Stimulated activated CD8-positive, alpha-beta memory T cell treated with anti-CD3 and anti-CD28 coated beads, Interleukin-2, amount 100 ng/mL, for 48 hours (primary cell): ENCODE measurements at places on chromosomes 2 and 18.

DNA sequence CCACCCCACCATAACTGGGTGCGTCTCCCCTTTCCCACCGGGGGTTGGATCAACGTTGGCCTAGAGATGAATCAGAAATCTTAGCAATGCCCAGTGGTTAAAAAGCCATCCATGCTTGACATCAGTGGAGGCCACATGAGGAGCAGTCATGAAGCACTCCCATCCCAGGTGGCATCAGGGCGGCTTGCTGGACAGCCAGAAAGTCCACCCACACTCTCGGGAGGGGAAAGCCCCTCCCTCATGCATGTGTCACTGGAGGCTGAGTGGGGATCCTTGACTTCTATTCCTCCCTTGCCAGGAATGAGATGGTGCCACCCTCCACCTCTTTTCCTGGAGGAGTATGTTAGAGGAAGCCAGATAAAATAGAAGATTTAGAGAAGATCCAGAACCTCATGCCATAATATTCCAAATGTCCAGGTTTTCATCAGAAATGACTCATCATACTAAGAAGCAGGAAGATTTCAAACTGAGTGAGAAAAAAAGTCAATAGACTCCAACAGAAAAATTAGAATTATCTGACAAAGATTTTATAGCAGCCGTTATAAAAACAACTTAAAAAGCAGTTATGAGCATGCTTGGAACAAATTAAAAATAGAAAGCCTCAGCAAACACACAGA is 507.1 kb upstream of the ID2 start:
- DNase-seq = no peak

DNA sequence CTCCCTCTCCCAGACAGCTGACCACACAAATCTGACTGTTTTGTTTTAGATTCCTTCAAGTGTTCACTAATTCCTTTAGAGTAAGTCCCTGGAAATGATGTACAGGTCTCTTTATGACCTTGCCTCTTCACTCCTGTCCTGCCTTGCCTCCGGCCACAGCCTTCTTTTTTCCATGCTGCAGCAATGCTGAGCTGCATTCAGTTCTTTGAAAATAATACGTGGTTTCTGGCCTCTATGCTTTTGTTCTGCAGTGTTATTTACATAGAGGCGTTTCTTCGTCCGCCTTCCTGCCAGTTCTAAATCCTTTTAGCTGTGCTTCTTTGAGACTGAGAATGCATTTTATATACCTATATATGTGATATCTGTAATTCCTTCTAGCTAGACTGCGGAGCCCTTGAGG is 87.2 kb downstream of the PPP1R1C start:
- DNase-seq = no peak

GRCh38 chr2:144530596-144530995 is 10.7 kb upstream of the ZEB2 start:
- DNase-seq = no peak

GRCh38 chr2:26235089-26235488 is 9.3 kb downstream of the HADHA start:
- no peak for DNase-seq

- no peak for DNase-seq
Measured at GRCh38 chr2:11234309-11234708, 79.0 kb downstream of the SLC66A3 start.

- no peak for DNase-seq
Measured at GRCh38 chr2:191215666-191216065, 29.5 kb upstream of the MYO1B start.

- no peak for DNase-seq
Measured at GRCh38 chr2:25567406-25567805, 106.0 kb downstream of the DTNB start.

GRCh38 chr2:164061129-164061746 is 325.4 kb upstream of the FIGN start:
- no peak for DNase-seq

DNA sequence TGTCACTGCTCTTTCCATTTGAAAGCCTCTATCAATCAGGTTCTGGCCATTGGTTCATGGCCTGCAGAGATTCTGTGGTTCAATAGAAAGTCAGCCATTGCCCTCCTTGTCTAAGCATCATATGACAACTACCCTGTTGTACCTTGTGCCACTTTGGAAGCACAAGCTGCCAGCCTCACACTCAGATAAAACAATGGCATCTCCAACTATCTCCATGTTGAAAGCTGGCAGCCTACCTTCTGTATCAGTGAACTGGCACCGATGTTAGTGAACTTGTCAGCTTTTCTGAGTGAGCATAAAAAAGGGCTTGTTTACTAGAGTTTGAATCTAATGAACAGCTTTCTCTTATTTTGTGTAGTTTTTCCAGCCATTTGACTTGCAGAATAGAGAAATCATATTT is 203.3 kb upstream of the SESTD1 start:
- no peak for DNase-seq

DNA sequence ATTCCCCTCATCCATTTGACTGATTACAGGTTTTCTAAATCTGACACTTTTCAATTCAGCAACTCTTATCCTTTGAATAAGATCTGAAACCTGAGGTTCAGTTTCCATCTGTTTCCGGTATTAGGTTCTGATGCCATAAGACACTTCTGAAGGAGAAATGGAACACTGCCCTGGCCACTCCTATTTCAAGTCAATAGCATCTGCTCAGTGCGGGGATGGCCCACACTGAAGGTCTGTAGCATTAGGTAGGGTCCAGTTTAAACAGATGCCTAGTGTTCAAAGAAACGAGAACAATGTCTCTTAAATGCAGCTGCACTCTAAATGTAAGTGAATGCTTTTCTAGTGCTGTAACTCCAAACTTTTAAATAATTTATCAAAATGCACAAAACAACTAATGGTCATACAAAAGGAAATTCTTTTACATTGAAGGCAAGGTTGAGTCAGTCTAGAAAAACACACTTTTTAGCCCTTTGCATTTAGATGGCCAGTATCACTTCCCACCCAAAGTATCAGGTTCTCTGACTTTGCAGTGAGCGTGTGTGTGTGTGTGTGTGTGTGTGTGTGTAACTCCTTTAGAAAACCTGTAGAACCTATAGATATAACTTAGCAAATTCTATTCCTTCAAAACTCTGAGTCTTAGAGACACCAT is 78.2 kb downstream of the STK39 start:
- no peak for DNase-seq

DNA sequence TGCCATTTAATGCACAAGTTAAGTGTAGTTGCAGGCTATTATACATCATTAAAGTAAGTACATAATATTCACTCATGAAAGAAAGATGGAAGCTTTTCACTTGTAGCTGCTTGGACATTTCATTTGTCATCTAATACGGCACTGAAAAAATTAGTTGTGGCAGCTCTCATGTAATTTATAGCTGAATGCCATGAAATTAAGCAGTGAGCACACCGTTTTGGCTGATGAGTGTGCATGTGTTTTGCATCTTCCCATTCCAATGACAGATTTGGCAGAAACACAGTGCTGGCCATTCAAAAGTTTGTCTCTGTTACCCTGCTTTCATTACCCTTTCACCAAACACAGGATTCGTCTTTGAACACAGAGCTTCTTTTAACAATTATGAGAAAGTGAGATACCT is 174.0 kb downstream of the PTGR3 start:
- no peak for DNase-seq

GRCh38 chr2:201879996-201880395 is 73.7 kb downstream of the CDK15 start:
- DNase-seq = no peak

GRCh38 chr2:46134531-46135227 is 162.5 kb upstream of the EPAS1 start:
- DNase-seq = no peak

DNA sequence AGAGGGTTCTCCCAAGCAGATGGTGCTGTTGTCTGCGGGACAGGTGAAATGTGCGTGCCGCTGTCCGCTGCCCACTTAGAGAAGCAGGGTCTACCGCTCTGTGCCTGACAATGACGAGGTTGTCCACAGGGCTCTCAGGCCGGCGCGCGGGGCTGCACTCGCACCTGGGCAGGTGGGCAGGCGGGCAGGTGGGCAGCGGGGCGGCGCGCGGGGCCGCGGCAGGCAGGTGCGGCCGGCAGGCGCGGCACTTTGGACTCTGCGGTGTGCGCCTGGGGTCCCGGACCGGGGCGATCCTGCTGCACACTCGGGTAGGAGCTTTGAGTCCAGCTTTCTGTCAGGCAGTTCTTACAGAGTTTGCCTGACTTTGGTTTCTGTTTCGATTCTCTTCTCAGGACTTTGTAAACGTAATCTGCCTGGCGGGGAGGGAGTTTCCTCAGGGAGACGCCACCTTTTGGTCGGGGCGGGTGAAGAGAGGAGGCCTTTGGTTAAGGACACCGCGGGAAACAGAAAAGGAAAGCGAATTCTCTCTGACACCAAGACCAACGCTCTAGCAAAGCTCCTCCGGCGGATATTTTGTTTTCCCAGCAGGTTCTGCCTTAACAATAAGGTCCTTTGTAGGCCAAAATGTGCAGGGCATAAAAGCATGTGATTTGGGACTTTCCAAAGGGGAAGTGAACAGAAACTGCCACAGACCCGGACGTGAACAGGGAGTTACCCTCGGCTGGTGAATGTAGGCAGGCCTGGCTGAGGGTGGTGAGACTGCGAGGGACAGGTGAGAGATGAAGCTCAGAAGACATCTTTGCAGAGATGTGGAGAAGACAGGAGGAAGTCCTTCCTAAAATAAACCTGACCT is at the start of gene IFIH1:
Gene IFIH1, minus strand, starts transcription at position 357 of the 853 bp plus-strand sequence. CDS start 377 bp downstream, outside the sequence.
- peak; percentile 52 for DNase-seq

DNA sequence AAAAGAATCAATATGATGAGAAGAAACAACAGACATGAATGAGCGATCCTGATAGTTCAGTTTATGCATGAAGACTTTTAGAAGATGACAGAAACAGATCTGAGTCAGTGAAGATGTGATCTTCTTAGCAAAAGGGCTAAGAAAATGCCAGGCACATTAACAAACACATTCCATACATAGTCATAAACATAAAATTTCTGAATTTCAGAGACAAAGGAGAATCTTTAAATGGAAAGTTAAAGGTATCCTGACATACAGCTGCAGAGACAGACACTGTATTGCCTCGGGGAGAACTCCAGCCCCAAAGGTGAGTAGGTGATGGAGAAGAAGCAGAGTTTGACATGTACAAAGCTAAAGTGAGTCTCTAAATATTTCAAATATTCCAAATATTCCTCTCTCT is 40.6 kb upstream of the FN1 start:
- DNase-seq = no peak

- DNase-seq = no peak
Measured at GRCh38 chr18:39274535-39274934, 1708.9 kb upstream of the CELF4 start.

- DNase-seq = no peak
Measured at GRCh38 chr2:107772353-107772752, 54.3 kb upstream of the RGPD4 start.

- no peak for DNase-seq
Measured at GRCh38 chr2:12326449-12327190, 390.1 kb upstream of the TRIB2 start.

- no peak for DNase-seq
Measured at GRCh38 chr2:237603718-237604362, 13.3 kb upstream of the RAB17 start.

- DNase-seq = no peak
Measured at GRCh38 chr2:25491966-25492532, 150.3 kb upstream of the DNMT3A start.

GRCh38 chr2:219266886-219267285 is 12.3 kb upstream of the DNAJB2 start:
- no peak for DNase-seq

GRCh38 chr18:40608226-40608625 is 1346.8 kb upstream of the PIK3C3 start:
- no peak for DNase-seq

GRCh38 chr2:191659198-191659597 is 18.7 kb upstream of the NABP1 start:
- no peak for DNase-seq

- DNase-seq = no peak
Measured at GRCh38 chr2:227394401-227394800, 6.7 kb upstream of the SCYGR1 start.

DNA sequence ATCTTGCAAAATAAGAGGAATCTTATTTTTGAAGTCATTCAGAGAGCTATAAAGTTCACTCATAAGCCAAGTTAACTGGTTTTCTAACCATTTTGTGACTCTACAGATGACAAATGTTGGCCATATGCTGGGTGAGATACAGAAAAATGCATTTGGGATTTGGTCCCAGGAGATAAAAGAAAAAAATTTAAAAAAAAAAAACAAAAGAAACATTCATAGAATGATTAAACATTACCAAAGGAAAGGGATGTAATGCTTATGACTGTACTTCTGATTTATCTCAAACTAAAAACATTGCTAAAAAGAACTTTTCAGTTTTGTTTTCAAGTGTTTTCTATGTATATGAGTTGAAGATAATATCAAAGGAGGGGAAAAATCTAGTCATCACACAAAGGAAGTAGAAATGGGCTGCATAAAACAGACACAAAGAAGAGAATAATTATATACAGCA is 43.1 kb downstream of the PELI1 start:
- no peak for DNase-seq

DNA sequence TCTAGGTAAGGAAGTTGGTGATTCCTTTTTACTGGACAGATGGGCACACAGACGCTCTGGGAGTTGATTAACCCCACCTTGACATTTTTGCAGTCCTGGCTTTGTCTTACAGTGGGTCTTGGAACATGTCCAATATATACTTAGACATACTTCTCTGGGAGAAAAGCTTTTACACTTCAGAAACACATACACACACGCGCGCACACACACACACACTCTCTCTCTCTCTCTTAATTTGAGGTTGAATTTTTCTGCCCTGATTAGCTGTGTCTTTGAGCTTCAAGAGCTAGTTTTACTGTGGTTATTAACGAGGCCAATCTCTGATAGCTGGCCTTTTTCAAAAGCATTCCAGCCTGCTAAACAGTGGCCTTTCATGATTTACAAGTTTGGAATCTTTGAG is 215.0 kb downstream of the MYCN start:
- no peak for DNase-seq

- DNase-seq = no peak
Measured at GRCh38 chr2:162245061-162245460, 1.8 kb upstream of the FAP start.

DNA sequence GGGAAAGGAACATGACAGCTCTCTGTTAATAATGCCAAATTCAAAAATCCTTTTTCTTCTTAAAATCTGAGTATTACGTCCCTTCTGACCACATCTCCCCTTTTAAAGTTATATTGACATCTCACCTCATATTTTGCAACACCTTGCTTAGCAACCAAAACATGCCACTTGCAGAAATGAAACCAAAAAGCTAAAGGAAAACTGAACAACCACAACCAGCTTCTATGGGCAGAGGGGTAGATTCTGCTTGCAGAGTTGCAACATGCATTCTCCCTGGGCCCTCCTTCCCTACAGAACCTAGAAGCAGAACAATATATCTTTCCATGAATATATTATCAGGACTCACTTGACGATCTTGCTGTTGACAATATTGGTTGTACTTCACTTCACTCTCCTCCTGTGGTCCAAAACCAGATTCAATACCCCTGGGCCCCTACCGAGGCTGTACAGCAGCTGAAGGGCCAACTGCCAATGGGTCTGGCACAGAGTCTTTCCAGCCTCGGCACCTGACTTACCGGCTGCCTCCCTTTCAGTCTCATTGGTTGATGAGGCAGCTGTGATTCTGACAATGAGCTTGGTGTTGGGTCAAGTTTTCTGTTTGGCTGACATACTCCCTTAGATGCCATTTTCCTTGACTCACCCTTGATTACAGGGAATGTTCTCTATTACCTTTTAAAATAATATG is 616.6 kb downstream of the ZEB2 start:
- DNase-seq = no peak

GRCh38 chr2:70696142-70696541 is 71.9 kb downstream of the ADD2 start:
- DNase-seq = no peak

GRCh38 chr2:195543902-195544894 is 112.8 kb upstream of the SLC39A10 start:
- DNase-seq = no peak

- DNase-seq = no peak
Measured at GRCh38 chr18:5841518-5841917, 53.8 kb downstream of the TMEM200C start.
